ENCODE measurements at places on chromosomes 3 and 15.

DNA sequence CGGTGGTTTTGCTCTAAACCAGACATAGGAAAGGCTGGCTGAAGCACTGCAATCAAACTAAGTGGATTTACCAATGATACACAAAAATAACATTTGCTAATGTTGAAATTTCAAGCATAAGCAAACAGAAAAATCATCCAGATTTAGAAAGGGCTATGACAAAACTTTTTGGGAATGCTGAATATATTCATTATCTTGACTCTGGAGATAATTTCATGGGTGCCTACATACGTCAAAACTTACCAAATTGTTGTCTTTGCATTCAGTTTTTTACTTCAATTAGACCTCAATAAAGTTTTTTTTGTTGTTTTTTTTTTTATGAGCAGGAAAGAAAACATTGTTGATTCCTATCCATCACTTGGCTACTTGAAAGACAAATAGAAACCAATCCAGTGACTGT is 140.8 kb downstream of the NR2E3 start:
- no peak for DNase-seq

- no peak for DNase-seq
Observed at GRCh38 chr3:96347289-96347688, 467.1 kb upstream of the EPHA6 start.

GRCh38 chr3:175150812-175151401 is 291.8 kb downstream of the NAALADL2 start:
- DNase-seq = no peak

DNA sequence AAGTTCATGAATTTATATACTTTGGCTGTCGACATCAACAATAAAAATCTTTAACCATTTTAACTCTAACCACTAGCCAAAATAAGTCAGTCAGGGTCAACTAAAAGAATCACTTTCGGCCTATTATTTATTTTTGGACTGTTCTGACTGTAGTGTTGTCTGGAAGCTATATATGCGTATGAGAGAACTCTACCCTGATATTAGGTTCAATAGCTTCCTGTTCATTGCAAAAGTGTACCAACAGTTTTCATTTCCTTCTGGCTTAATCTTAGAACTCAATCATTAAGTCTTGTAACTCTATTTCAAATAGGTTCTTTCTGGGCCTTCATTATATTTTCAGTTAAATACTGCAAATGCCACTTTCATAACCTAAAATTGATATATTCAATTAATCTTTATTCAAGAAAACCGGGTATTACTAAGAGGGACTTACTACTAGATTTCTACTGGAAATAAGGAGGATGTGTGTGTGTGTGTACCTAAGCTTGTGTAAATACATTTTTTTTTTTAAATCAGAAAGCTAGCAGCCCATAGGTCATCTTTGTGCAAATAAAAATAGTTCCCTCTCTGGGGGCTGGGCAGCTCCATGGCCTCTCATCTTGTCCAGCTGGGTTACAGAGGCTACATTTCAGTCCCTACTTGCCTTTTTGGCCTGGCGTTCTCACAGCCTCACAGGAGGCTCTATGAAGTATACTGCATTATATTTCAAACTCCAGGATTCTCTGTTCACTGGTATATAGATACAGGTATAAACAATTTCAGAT is 5.8 kb downstream of the SERPINI2 start:
- no peak for DNase-seq

Measured in activated T-helper 1 cell treated with Interleukin-2 at 50 U/mL for 16 hours (primary cell).